ENCODE measurements at places on chromosomes 6 and 20.

DNA sequence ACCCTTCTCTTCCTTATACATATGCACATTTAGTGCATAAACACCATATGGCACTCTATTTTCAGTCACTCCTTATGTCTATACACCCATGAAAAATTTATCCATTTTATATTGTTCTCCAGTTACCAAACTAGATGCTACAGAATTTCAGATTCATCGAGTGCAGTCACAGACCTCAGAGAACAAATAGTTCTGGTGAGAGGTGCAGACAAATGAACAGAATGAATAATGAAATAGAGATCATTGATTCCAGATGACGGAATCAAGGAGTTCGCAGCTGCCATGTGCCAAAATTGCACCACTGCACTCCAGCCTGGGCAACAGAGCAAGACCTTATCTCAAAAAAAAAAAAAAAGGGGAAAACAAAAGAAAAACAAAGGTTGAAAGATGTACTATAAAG is 214.8 kb upstream of the CEP162 start:
- DNase-seq: no peak

DNA sequence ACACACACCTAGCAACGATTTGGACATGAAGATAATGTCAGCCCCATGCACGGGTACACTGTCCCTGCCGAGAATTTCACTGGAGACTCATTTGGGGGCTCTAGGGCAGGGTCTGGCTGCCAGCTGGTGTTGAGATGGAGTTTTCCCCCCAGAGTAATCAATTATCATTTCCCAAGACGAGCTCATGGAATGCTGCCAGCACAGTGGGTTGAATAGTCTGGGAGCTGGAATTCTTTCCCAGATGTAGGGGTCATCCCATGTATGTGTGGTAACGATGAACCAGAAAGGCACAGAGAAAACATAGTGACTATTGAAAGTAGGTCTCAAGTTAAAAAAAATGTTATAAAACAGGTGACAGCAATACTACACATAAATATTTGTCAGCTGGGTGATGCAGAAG is 579.9 kb downstream of the MAFB start:
- DNase-seq: no peak

GRCh38 chr6:42250274-42250931 is 32.7 kb upstream of the MRPS10 start:
- DNase-seq: no peak

- DNase-seq: no peak
Measured at GRCh38 chr20:49496553-49497397, 14.3 kb upstream of the KCNB1 start.
